Activated naive CD4-positive, alpha-beta T cell treated with anti-CD3 and anti-CD28 coated beads for 36 hours (primary cell): ENCODE measurements at places on chromosomes 1 and 21. TPM values are rescaled to one million over a fixed set of nuclear protein-coding genes. Genes with fewer than 3 reads are reported as not detected.

TNNI3K gene
- not detected for total RNA-seq

DNA sequence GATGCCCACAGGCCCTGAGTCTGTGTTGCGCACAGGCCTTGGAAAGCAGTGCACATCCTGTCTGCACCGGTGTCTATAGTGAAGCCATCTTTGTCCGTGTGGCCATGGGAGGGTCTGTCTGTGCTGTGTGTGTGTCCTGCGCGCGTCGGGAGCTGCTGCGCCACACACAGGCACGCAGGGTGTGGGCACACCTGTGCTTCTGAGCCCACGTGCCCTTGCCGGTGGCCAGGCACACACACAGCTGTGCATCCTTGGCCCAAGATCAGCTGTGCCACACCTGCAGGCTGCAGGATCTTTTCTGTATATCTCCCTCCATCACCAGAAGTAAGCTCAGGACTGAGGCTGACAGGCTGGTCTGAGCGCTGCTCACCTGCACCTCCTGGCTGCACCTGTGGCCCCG is 3.2 kb upstream of the SAMD11 start:
- DNase-seq = no peak

- no peak for DNase-seq
Measured at GRCh38 chr1:225595974-225596551, 56.9 kb downstream of the ENAH start.

DNA sequence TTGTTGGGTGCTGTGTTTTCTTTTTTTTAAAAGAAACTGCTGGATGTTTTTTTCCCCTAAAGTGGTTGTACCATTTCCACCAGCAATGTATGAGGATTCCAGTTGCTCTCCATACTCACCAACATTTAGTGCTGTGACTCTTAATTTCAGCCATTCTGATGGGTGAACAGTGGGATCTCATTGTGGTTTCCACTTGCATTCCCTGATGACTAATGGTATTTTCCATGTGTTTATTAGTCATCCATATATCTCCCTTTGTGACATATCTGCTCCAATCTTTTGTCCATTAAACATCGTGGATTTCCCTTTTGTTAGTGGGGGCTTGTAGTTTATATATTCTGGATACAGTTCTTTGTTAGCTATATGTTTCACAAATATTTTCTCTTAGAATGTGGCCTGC is 206.0 kb downstream of the CAMTA1 start:
- no peak for DNase-seq
